ENCODE measurements at places on chromosomes 11 and 22. TPM values are rescaled to one million over a fixed set of nuclear protein-coding genes. Genes with fewer than 3 reads are reported as not detected.

- DNase-seq = no peak
Measured at GRCh38 chr11:61893981-61894380, 2.6 kb upstream of the FADS3 start.

DNA sequence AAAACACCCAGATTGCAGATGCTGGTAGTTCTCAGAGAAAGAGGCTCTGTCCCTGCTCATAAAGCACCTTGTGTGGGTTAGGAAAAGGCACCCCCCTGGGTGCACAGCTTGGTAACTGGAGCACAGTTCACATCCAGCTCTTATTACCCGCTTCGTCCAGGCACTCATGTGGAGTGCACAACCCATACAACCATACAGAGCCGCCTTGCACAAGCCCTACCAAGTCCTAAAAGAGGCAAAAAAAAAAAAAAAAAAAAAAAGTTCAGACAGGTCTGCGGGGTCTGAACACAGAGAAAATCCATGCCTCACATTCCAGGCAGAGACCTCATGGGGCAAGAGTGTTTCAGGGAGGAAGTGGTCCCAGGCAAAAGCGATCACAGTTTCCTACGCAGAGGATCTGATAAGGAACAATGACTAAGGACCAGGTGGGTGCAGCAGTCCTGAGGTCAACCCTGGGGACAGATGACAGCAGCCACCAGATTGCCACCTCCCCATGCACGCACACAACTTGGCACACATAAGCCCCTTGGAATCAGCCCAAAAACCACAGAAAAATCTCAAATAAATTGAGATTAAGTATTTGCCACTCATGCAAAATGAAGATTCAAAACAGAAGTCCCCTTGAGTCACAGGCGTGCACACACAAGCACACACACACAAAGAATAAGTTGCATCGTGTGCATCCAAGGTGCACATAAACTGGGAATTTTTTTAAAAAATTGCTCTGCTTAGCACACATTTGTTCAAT lies 12.3 kb downstream of the MB start:
- DNase-seq = no peak

- DNase-seq = no peak
Measured at GRCh38 chr11:77353131-77353530, 51.6 kb upstream of the GDPD4 start.

DNA sequence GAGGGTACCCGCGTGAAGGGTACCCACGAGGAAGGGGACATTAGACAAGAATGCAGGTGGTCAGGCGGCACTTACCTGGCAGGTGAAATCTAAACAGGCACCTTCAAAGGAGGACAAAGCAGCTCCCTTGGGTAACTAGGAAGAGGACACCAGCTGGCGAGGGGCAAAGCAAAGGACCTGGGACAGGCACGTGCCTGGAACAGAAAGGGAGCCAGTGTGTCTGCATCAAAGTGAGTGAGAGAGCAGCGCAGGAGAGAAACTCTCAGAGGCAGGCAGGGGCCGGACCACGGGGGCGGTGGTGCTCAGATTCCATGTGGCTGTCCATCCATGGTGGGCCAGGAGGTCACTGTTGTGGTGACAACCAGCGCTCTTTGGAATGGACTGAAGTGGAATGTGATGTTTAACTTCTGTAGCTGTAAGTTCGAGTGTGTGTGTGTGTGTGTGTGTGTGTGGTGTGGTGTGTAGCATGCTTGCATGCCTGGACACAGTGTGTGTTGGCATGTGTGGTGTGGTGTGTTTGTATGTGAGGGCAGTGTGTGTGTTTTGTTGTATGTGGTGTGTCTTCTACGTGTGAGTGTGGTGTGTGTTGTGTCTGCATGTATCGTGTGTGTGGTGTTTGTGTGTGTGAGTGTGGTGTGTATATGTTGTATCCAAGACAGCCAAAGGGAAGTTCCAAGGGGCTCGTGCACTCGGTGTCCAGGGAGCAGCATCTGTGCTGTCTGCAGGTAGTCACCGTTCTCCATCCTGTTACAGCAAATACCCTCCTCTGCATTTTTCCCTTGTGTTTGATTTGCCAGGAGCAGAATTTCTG lies 86.4 kb downstream of the CDKN1C start:
- no peak for DNase-seq

GRCh38 chr22:19396934-19397733 lies 34.4 kb downstream of the HIRA start:
- no peak for DNase-seq

DNA sequence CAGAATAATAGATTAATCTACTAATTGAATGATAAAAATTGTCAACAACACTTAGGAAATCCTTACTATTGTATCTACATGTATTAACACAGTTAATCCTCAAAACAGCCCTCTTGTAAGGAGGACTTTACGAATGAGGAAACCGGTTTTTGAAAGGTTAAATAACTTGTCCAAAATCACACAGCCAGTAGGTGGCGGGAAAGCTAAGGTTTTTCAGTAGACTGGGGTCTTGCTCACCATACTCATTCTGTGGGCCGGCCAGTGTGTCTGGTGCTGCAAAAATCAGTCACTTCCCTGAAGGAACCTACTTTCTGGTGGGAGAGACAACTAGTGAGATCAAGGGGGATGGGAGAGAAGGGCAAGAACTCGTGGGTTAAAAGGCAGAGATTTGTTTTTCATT lies 3.8 kb downstream of the DCPS start:
- no peak for DNase-seq

DNA sequence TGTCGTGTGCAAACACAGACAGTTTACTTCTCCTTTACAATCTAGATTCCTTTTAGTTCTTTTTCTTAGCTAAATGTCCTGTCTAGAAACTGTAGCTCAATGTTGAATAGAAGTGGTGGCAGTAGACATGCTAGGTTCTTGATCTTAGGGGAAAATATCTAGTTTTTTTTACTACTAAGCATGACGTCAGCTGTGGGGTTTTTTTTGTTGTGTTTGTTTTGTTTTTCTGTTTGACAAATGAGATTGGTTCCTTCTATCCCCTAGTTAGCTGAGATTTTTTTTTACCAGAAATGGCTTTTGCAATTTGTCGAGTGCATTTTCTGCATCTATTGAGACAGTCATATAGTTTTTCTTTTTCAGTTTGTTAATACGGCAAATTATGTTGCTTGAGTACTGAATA lies 2.3 kb upstream of the OR10G7 start:
- no peak for DNase-seq

DNA sequence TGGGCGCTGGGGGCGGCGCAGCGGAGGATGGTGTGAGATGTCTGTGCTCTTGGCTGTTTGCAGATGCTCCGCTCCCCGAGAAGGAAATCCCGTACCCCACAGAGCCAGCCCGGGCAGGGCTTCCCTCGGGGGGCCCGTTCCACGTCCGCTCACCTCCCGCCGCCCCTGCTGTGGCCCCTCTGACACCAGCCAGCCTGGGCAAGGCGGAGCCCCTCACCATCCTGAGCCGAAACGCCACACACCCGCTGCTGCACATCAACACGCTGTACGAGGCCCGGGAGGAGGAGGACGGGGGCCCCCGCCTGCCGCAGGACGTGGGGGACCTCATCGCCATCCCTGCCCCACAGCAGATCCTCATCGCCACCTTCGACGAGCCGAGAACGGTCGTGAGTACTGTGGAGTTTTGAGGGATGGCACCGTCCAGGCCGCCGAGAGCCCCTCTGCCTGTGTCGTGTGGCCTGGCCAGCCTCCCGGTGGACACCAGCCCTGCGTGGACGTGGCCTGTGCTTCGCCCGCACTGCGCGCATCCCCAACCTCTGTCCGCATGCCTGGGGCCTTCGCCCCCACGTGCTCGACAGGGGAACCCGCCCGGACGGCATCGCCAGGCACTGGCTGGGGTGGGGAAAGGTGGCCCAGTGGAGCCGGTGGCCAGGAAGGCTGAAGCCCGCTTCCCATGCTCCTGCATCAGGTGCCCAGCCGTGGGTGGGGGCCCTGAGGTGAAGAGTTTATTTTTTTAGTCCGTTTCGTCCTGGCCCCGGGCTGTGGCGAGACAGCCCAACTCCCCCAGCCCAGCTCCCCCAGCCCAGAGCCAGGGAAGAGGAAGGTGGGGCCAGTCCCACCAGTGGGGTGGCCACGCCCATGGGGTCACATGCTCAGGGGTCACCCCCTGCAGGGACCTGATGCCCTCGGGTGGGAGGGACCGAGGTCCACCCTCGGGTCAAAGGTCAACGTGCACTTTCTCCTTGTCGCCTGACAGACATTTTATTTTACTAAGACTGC lies 6.5 kb upstream of the TRABD start:
- DNase-seq = no peak

ABTB2 gene
- polyA plus RNA-seq = 4.4 TPM

PTPN5 gene
- 0.63 TPM for polyA plus RNA-seq

MOV10L1 gene
- polyA plus RNA-seq = 0.68 TPM
